Effector CD4-positive, alpha-beta T cell (primary cell): ENCODE measurements at places on chromosomes 6 and 20.

- no peak for DNase-seq
Observed at GRCh38 chr6:111002350-111002749, 20.5 kb downstream of the RPF2 start.

GRCh38 chr6:68368845-68369244 lies 266.2 kb upstream of the ADGRB3 start:
- DNase-seq, result no peak

GRCh38 chr6:107342144-107342543 lies 117.2 kb downstream of the PDSS2 start:
- no peak for DNase-seq

GRCh38 chr20:14951105-14951504 lies 613.7 kb upstream of the FLRT3 start:
- no peak for DNase-seq

- DNase-seq, result no peak
Observed at GRCh38 chr6:148134592-148134991, 208.0 kb upstream of the SASH1 start.

- DNase-seq, result no peak
Observed at GRCh38 chr6:56531839-56532595, 110.7 kb downstream of the DST start.

GRCh38 chr6:20427856-20428255 lies 26.2 kb downstream of the E2F3 start:
- DNase-seq, result no peak

DNA sequence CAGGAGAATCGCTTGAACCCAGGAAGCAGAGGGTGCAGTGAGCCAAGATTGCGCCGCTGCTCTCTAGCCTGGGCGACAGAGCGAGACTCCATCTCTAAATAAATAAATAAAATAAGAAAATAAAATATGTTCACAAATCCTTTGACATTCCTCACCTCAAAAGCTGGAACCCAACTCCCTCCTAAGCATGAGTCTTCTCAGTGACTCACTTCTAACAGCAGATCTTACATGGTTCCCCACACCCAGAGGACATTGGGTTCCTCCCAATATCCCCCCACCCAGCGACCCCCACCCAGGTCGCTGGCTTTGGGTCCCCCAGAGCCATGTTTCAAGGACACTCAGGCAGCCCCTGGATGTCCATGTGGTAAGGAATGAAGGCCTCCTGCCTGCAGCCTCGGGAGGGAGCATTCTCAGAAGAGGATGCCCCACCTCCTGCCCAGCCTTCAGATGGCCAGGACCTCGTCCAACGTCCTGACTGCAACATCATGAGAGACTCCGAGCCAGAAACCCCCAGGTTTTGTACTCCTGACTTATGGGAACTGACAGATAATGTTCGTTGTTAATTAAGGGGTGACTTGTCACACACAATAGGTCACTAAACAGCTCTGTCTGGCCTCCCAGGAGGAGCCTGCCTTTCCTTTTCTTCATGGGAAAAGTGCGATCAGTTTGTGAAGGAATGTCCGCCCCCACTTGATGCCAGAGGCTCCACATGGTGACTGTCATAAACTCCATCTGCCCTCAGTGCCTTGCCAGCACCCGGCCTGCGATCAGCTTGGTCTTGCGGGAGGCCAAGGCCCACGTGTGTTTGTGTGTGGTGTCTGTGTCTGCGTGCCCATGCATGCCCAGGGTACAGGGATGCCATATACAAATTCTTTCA lies 10.1 kb upstream of the GMEB2 start:
- DNase-seq, result no peak

- no peak for DNase-seq
Observed at GRCh38 chr6:79813143-79813850, 134.1 kb downstream of the ELOVL4 start.

DNA sequence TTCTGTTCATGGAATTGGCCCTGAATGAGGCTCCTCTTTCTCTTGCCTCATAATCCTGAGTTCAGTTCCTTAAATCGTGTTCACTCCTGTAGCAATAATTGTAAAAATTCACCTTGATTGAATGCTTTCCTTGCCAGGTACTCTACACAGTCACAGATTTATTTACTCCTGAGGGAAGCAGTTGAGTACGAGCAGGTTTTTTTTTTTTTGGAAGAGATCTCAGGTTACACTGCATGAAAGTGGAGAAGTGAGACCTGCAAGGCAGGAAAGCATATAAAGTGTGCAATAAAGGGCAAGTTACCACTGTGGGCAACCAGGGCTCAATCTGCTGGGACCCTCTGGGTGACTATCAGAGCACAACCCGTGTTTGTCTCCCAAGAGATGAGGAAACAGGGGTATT lies 93.0 kb upstream of the DOK5 start:
- no peak for DNase-seq

DNA sequence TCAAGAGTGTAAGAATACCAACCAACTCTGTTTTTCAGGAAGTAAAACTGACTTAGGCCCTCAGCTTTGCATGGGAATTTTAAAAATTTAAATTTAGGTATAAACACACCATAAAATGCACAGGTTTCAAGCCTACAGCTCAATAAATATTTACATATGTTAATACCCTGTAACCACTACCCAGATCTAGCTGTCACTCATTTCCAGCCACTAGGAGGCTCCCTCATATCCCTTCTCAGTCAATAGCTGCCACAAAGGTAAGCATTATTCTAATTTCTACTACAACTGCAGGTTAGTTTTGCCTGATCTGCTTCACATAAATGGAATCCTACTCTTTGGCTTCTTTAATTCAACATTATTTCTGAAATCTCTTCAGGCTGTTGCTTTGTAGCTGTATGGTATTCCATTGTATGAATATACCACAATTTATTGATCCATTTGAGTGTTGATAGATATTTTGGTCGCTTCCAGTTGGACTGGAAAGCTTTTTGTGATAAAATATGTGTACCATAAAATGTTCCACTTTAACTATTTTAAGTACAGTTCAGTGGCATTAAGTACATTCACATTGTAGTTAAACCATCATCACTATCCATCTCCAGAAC lies 32.5 kb upstream of the MEI4 start:
- DNase-seq, result no peak

- DNase-seq, result no peak
Observed at GRCh38 chr20:32115211-32115767, 5.8 kb downstream of the TM9SF4 start.

- DNase-seq, result no peak
Observed at GRCh38 chr6:140571145-140571544, 1196.7 kb upstream of the CITED2 start.

DNA sequence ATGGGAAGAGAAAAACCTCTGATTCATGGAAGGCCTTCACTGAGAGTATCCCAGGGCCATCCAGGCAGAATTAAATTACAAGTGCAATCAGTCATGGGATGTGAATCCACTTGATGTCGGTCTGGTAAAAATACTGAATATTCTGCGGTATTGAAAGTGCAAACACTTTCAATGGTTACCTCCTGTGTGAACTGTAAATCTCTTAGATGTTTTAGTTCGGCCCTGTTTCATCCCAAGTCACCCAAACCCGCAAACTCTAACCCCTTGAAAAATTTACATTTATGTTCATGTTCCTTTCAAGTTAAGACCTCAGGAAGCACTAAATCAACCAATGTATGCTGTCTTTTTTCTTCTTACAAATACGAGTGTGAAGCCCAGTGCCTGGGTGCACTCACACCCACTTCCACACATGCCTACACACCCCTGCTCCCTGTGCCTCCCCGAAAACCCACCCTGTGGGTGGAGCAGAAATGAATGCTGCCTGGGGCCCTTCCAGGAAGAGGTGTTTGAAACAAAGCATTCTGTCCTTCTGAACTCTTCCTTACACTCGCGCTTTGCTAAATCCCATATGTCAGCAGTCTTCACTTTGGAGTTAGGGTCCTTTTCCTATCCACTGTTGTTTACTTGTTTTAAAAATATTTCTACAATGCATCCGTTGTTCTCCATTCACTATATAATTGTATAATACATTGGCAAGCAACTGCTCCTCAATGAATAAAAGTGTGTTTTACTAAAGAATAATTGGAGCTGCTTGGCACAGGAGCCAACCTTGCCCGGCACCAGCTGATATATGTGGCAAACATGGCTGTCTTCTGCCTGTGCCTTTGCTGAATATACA lies 62.7 kb downstream of the FYN start:
- DNase-seq, result no peak

- DNase-seq, result peak; percentile 61
Observed at GRCh38 chr6:41602864-41603608, 35.2 kb upstream of the MDFI start.

DNA sequence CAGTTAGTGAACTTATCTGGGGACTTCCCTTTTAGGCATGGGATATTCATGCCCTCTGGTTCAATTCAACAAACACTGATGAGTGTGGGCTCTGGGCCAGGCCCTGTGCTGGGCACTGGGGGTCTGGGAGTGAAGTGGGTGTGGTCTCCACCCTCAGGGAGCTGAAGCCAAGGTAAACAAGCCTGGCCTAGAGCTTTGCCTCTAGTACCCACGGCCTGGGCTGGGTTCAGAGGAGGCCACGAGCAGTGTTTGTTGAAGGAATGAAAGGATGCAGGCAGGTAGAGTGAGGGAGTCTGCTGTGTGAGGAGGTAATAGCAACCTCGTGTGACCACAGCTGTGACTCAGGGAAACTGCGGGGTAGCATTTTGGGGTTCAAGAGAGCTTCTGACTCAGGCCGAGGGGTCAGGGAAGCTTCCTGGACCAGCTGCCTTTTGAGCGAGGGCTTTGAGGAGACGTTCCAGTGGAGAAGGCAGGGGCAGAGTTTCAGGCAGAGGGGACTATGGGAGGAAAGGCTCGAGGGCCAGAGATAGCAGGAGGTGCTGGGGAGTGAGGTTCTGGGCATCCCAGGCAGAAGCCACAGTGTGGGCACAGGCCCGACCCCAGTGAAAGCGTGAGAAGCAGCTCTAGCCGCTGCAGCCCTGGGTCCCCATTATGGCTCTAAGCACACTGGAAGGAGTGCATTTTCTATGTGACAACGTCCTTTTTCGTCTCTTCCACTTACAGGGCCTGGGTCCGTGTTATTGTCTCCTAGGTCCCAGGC lies 5.6 kb downstream of the MYLK2 start:
- DNase-seq, result no peak

DNA sequence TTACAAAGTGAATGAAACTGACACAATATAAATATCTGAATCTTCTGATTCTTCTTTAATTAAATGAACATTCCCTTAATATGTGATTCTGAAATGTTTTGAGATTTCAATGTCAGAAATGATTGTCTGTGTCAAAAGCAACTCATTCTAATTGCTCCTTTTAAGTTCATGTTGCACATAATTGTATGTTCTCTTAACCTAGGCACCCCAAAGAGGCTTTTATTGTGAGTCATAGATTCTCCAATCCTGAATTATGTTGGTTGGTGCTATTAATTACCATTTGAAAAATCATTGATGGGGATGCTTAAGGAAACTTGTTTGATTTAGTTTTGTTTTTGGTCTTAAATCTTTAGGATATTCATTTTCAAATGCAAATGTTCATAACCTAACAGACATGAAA lies 829.7 kb upstream of the CITED2 start:
- no peak for DNase-seq

DNA sequence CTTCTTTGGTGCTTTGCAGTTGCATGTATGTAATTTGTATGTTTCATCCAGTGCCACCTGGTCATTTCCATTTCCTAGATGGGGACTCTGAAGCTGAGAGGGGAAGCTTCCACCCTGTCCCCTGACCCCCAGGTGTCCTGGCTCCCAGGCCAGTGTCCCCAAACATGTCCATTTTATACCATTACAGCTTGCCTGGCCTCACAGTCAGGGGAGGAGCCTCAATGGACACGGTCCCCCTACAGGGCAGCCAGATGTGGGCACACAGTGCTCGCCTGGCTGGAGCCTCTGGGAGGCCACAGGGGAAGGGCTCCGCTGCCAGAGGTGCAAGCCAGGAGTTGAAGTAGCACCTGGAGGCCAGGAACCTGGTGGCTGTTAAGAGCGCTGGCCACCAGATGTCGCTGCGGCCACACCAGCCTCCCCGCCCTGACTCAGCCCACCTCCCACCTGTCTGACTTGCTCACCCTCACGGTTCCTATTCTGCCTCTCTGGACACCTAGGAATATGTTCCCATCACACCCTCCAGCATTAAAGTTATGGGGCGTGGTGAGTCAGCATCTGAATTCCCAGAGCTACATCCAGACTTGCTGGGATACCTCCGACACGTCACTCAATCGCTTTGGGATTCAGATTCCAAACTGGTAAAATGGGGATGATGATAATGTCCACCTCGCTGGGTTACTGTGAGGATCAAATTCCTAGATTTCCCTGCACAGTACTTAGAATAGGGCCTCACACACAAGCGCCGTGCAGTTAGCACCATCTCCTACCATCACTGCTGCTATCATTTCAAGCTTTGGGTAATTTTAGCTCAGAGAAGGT lies 107.4 kb downstream of the SULF2 start:
- peak; percentile 28 for DNase-seq

DNA sequence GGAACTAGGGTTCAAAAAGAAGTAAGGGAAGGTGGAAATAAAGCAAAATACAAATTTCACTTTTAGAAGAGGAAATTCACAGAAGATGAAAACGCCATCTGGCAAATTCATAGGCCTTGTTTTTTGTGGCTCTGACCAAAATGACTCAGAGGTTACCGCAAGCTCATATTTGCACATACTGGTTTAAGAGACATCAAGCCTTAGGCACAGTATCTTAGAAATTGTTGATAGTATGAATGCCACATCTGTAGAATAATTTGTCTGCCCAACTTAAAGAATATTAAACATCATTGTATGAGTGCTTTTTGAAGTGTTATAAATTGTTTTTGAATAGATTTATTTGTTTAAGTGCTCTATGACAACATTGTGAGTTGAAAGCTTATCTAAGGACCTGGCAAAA lies 10.6 kb downstream of the TAAR1 start:
- DNase-seq, result no peak

- DNase-seq, result no peak
Observed at GRCh38 chr6:45712786-45713185, 302.9 kb downstream of the CLIC5 start.

GRCh38 chr20:33673410-33674293 lies 576 bp downstream of the NECAB3 start:
- DNase-seq, result no peak

- no peak for DNase-seq
Observed at GRCh38 chr20:10002866-10003265, 31.9 kb upstream of the ANKEF1 start.

DNA sequence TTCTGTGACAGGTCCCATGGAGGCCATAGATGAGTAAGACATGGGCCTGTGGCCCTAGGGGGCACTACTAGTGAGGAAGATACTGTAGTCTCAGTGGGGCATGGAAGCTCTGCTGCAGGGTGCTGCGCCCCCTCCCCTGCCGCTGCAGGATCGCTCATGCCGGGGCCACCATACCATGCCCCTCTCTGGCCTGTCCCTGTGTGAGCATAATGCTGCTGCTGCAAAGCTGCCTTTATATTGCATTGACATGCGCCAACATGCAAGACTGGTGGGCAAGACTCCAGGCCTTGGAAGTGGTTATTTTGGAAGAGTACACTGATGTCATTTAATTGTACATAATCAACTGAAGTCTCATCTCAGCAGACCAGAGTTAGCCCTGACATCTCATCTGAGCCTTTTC lies 60.0 kb downstream of the TOX2 start:
- no peak for DNase-seq

DNA sequence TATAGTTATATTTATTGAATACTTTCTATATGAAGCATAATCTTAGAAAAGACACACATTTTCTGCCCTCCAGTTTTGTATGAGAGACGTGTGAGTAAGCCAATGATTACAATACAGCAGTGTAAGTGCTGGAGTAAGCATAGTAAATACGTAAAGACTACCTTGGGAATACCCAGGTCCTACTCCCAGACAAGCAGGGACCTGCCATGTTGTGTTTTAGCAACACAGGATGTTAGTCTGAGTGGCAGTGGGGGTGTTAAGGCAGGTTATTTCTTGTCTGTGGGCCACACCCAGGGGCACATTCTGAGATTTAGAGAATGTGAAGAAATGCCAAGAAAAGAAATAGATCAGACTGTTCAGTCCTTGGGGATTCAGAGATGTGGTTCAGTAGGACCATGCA lies 34.3 kb upstream of the RNF144B start:
- DNase-seq, result no peak
